Pancreas (tissue), 10 donors: ENCODE measurements at places on chromosomes 11 and 22. TPM values are rescaled to one million over a fixed set of nuclear protein-coding genes. Genes with fewer than 3 reads are reported as not detected.
A peak's percentile ranks its signal among the peaks of the same experiment; 100 is the strongest.

DNA sequence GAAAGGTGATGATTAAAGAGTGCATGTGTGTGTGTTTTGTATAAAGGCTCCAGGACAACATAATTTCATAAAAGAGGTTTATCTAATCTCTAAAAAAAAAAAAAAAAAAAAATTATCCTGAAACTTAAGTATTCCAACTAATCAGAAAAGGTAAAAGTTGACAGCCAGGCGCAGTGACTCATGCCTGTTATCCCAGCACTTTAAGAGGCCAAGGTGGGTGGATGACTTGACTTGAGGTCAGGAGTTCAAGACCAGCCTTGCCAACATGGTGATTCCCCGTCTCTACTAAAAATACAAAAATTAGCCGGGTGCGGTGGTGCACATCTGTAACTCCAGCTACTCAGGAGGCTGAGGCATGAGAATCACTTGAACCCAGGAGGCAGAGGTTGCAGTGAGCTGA, 632.7 kb upstream of the CHORDC1 start:
- H3K4me1 ChIP-seq, result no peaks in the 10 kb centered on the region
- no peaks in the 10 kb centered on the region for H3K36me3 ChIP-seq
- H3K27me3 ChIP-seq, result no peaks in the 10 kb centered on the region
- no peak overlapping the region for H3K4me3 ChIP-seq

DNA sequence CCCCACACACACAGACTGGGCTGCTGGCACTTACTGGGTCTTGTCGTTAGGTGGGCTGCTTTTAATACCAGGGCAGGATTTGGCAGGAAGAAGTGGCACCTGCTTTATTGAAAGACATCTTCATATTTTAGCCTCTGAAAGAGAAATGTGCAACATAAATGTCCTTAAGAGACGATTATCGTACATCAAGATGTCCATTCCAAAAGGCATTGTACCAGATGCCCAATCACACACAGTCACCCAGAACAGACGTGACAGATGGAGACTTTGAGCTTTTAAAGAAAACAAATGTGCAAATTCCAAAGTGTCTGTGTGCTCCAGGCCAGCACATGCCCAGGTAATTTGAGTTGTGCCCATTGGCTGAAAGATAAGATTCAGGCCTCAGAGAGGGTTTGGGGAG, 155.7 kb downstream of the RRAS2 start:
- no peaks in the 10 kb centered on the region for H3K4me1 ChIP-seq
- no peak for DNase-seq
- no peak overlapping the region for H3K4me3 ChIP-seq
- H3K27me3 ChIP-seq, result no peaks in the 10 kb centered on the region

- H3K27me3 ChIP-seq, result no peaks in the 10 kb centered on the region
- no peaks in the 10 kb centered on the region for H3K36me3 ChIP-seq
- no peak overlapping the region for H3K27ac ChIP-seq
- no peaks in the 10 kb centered on the region for H3K4me1 ChIP-seq
- H3K4me3 ChIP-seq, result no peak overlapping the region
- DNase-seq, result peak; percentile 27
Observed at GRCh38 chr11:125123947-125124617, 12.7 kb upstream of the TMEM218 start.

TTC28 gene
- 6.8 TPM for polyA plus RNA-seq

DNA sequence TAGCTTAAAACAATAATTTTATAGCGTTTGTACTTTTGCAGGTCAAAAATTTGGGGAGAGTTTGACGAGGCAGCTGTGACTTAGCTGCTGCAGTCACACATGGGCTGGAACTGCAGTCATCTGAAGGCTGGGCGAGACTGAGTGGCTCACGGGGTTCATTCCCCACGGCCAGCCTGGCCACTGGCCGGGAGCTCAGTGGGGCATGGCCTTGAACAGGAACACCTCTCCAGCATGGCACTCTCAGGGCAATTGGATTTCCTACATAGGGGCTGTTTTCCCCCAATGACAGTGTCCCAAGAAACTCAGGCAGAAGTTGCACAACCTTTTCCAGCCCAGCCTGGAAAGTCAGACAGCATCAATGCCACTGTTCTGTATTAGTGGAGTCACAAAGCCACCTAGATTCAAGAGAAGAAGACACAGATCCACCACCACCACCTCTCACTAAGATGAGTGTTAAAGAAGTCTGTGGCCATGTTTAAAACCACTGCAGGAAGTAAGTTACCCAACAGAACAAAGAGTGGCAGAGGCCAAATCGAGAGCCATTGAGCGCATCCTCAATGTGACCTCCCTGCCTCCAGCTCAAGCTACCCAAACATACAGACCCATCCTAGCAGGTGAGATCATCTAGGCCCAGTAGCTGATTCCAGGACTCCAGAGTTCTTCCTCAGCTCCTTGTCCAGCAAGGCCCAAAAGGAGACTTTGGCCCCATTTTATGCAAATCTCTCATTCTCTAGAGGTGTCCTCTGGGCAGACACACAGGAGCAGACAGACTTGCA, 618.7 kb upstream of the CADM1 start:
- H3K36me3 ChIP-seq, result no peaks in the 10 kb centered on the region
- no peak overlapping the region for H3K27ac ChIP-seq
- no peak for DNase-seq

- no peaks in the 10 kb centered on the region for H3K36me3 ChIP-seq
- no peaks in the 10 kb centered on the region for H3K4me1 ChIP-seq
- H3K4me3 ChIP-seq, result no peak overlapping the region
- peak overlapping the region; percentile 34 for H3K27ac ChIP-seq
- no peak for DNase-seq
Observed at GRCh38 chr11:106422583-106422982, 345.1 kb downstream of the AASDHPPT start.

RFPL3 gene
- polyA plus RNA-seq, result not detected

GRCh38 chr11:44315947-44316658, 6.2 kb upstream of the ALX4 start:
- H3K36me3 ChIP-seq, result no peaks in the 10 kb centered on the region
- H3K4me3 ChIP-seq, result peak overlapping the region; percentile 23

OR2AG1 gene
- not detected for polyA plus RNA-seq

DNA sequence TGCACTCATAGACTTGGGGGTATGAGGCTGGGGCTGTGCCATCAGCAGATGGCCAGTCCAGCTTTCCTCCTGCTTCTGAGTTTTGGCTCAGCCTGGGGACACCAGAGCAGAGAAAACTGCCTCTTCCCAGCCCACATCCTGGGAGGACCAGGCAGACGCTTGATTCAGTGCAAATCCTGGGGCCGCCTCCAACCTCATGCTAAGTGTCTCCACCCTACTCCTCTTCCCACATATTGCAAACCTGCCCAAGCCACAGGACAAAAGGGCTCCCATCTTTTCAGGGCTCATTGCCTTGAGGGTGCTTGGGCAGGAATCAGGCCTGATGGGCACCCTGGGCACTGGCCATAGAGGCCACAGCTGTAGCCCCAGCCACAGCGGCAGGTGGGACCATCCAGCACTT, 79.7 kb upstream of the SHANK2 start:
- no peak for DNase-seq
- no peak overlapping the region for H3K27ac ChIP-seq

GRCh38 chr11:68734111-68734510, 17.2 kb downstream of the TESMIN start:
- no peak for DNase-seq
- no peaks in the 10 kb centered on the region for H3K27me3 ChIP-seq
- no peaks in the 10 kb centered on the region for H3K4me1 ChIP-seq
- H3K36me3 ChIP-seq, result no peaks in the 10 kb centered on the region
- H3K4me3 ChIP-seq, result no peak overlapping the region

DNA sequence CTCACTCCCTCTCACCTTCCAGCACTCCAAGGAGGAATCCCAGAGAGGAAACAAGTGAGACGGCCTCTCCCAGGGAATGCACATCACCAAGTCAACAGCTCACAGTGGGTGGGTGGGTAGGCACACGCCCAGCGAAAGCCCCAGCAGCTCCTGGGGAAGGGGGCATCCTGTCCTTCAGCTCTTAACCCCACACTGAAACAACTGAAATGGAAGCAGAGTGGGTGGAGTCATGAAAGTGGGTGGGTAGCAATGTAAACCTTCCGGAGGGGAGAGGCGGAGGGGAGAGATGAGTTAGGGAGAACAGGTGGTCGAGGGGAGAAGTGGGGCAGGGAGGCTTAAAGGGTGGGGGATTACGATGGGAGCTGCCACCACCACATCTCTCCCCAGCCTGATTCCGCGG, 5.4 kb downstream of the MCHR1 start:
- H3K36me3 ChIP-seq, result no peaks in the 10 kb centered on the region
- no peaks in the 10 kb centered on the region for H3K27me3 ChIP-seq
- no peak for DNase-seq

GRCh38 chr11:44128729-44129128, 33.3 kb downstream of the EXT2 start:
- no peaks in the 10 kb centered on the region for H3K27me3 ChIP-seq
- no peak overlapping the region for H3K4me3 ChIP-seq
- peaks cover 7% of the 10 kb centered on the region for H3K36me3 ChIP-seq
- no peak for DNase-seq
- no peak overlapping the region for H3K27ac ChIP-seq
- H3K4me1 ChIP-seq, result no peaks in the 10 kb centered on the region

- H3K36me3 ChIP-seq, result no peaks in the 10 kb centered on the region
- H3K27ac ChIP-seq, result peak overlapping the region; percentile 69
- no peak for DNase-seq
- no peaks in the 10 kb centered on the region for H3K4me1 ChIP-seq
- no peaks in the 10 kb centered on the region for H3K27me3 ChIP-seq
Observed at GRCh38 chr22:25563761-25564319, 635 bp upstream of the GRK3 start.

- no peaks in the 10 kb centered on the region for H3K36me3 ChIP-seq
- no peak overlapping the region for H3K27ac ChIP-seq
- peak overlapping the region; percentile 34 for H3K4me3 ChIP-seq
Observed at GRCh38 chr22:41913842-41914534, 886 bp downstream of the SHISA8 start.

GRCh38 chr22:49373289-49373666, 454.4 kb downstream of the BRD1 start:
- peaks cover 4% of the 10 kb centered on the region for H3K27me3 ChIP-seq
- no peaks in the 10 kb centered on the region for H3K4me1 ChIP-seq
- no peaks in the 10 kb centered on the region for H3K36me3 ChIP-seq
- DNase-seq, result no peak
- no peak overlapping the region for H3K27ac ChIP-seq
- no peak overlapping the region for H3K4me3 ChIP-seq

- no peaks in the 10 kb centered on the region for H3K27me3 ChIP-seq
- peak; percentile 99 for DNase-seq
- H3K4me1 ChIP-seq, result no peaks in the 10 kb centered on the region
- no peak within 1 kb of the TSS for H3K27ac ChIP-seq
Observed at GRCh38 chr22:37953437-37954179, at the start of the genes C22orf23 and POLR2F. Gene C22orf23 (minus strand): TSS chr22:37953601. CDS start chr22:37953149, 452 bp downstream. Gene POLR2F (plus strand): TSS chr22:37953699. CDS start chr22:37953788, 89 bp downstream.

PRSS23 gene
- polyA plus RNA-seq, result 4.4 TPM

SORL1 gene
- 2.7 TPM for polyA plus RNA-seq

IFTAP gene
- 11.9 TPM for polyA plus RNA-seq

DNA sequence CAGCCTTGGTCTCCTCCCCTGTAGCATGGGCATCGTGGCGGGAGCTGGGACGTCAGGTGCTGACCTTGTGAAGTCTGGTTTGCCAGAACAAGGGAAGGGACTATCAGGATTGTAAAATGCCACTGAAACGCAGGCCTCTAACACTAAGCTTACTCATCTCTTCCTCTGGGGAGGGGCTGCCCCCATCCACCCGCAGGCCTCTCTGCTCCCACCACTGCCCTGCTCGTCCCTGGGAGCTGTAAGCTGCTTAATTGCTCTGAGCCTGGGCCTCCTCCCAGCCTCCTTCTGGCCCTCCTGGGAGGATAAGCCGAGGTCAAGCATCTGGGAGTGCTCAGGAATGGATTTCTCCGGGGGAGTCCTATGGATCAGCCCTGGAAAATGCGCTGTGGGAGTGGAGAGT, 8.4 kb downstream of the SHISAL1 start:
- H3K27ac ChIP-seq, result no peak overlapping the region
- no peaks in the 10 kb centered on the region for H3K27me3 ChIP-seq
- H3K4me3 ChIP-seq, result no peak overlapping the region
- H3K4me1 ChIP-seq, result no peaks in the 10 kb centered on the region
- H3K36me3 ChIP-seq, result no peaks in the 10 kb centered on the region
- DNase-seq, result no peak

DNA sequence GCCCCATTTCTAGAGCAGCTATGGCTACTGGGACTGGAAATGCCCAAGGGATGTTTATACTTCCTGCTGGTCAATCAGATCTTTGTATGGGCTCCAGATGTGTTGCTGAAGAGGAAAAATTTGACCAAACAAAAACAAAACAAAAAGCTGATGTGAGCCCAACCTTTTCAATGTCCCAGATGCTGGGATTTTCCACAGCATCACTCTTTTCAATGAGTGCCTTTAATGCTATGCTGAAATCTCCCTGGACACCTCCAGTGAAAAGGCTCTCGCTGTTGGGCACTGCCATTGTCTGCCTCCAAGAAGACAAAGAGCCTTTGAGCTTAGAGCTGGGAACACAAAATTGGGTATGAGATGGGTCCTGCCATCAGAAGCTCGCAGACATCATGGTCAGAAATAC, 671.9 kb downstream of the NTM start:
- H3K4me3 ChIP-seq, result no peak overlapping the region
- H3K4me1 ChIP-seq, result no peaks in the 10 kb centered on the region
- H3K27ac ChIP-seq, result no peak overlapping the region
- peaks cover 3% of the 10 kb centered on the region for H3K27me3 ChIP-seq
- no peak for DNase-seq

- H3K4me1 ChIP-seq, result no peaks in the 10 kb centered on the region
- no peaks in the 10 kb centered on the region for H3K36me3 ChIP-seq
- H3K4me3 ChIP-seq, result no peak within 1 kb of the TSS
- H3K27me3 ChIP-seq, result no peaks in the 10 kb centered on the region
- H3K27ac ChIP-seq, result no peak within 1 kb of the TSS
Observed at GRCh38 chr11:102955624-102956023, at the start of gene MMP13. Gene MMP13 (minus strand): TSS chr11:102955732. CDS start chr11:102955705, 27 bp downstream.

- no peaks in the 10 kb centered on the region for H3K4me1 ChIP-seq
- no peaks in the 10 kb centered on the region for H3K27me3 ChIP-seq
- no peak for DNase-seq
- H3K36me3 ChIP-seq, result no peaks in the 10 kb centered on the region
- H3K27ac ChIP-seq, result no peak overlapping the region
Observed at GRCh38 chr22:42343531-42344081, 73.2 kb upstream of the TCF20 start.

DNA sequence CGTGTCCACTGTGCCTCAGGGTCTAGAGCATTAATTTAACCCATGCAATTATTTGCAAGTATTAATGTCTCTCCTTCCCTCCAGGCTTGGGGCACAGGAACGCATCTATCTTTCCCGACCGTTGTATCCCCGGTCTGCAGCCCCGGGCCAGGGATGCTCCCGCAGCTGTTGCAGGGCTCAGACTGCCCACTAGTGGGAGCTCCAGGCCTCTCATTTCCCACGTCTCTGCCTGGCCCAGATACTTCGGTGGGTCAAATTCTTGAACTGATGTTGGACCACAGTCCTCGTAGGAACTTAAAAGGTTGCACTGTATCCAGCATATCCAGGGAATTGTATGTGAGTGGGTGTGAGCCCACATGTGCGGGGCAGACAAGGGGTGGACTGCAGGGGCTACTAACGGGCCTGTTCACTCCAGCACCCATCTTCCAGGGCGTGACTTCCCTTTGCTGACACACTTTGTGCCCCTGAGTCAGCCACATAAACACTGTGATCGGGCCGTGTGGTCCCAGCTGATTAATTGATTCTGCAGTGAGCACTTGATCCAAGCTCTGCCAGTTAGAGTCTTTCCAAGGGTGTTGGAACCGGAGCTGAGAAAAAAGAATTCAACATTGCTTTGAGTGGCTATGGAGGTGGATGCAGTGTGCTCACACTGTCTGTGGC, 451.3 kb downstream of the TBC1D22A start:
- H3K4me1 ChIP-seq, result no peaks in the 10 kb centered on the region
- H3K27me3 ChIP-seq, result no peaks in the 10 kb centered on the region
- H3K27ac ChIP-seq, result no peak overlapping the region
- H3K4me3 ChIP-seq, result no peak overlapping the region
